ENCODE measurements at places on chromosomes 7 and 10. TPM values are rescaled to one million over a fixed set of nuclear protein-coding genes. Genes with fewer than 3 reads are reported as not detected.

- DNase-seq = peak; percentile 52
Measured at GRCh38 chr7:131692131-131692960, 135.9 kb upstream of the PODXL start.

GRCh38 chr10:132418527-132419416 is 21.8 kb downstream of the PWWP2B start:
- DNase-seq = no peak

GRCh38 chr10:57849691-57850357 is 417.9 kb downstream of the IPMK start:
- DNase-seq = no peak

DNA sequence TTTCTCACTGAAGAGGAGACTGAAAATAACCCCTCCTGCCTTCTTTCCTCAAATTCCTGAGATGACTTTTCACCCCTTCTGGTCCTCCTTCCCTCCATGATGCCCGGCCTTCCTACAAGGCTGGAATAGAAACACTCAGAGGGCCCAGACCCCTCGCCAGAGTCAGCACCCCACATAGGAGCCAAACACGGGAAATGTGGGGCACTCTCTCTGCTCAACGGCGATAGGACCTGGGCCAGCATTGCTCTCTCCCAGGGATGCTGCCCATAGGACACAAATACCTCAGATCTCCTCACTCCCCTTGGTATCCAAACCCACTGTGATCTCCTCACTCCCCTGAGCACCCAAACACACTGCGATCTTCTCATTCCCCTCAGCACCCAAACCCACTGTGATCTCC is 7.4 kb downstream of the CFAP46 start:
- DNase-seq = no peak

DNA sequence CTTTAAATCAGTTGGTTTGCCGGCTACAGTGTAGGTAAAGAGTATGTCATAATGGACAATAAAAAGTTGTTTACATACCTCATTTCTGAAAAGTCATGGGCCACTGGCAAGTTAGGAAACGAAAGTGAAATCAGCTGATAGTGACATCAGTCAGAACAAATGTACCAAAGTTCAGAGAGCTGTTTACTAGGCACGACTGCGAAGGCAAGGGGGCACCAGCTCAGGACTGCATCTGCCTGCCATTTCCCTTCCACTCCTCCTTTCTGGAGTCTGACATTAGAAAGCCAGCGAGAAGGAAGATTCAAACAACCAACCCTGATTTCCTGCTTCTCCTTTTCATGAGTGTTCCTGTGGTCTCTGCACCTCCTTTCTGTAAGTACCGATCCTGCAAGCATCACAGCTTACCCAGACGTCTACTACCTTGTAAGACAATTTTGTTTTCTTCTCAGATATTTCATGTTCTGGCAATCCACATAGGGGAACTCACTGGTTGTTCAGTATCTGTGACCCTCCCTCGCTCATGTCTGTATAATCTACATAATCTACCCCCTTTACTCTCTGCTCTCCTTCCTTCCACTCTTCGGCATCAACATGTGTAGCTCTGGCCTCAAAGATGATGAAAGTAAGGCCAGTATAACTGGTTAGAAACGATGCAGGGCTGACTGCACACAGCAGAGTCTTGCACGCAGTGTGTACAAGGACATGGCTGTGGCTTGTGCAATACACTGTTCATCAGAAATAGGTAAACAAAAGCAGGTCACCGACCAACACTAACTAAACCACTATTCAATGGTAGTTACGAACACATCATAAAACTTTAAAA is at the start of gene TMEM140:
Gene TMEM140, plus strand, starts transcription at position 174 of the 823 bp plus-strand sequence. CDS start 16,370 bp downstream, outside the sequence.
- DNase-seq = peak; percentile 95

GRCh38 chr7:107779647-107780099 is 23.4 kb downstream of the SLC26A3 start:
- DNase-seq = no peak

- no peak for DNase-seq
Measured at GRCh38 chr10:121252756-121253155, 345.5 kb downstream of the FGFR2 start.

DNA sequence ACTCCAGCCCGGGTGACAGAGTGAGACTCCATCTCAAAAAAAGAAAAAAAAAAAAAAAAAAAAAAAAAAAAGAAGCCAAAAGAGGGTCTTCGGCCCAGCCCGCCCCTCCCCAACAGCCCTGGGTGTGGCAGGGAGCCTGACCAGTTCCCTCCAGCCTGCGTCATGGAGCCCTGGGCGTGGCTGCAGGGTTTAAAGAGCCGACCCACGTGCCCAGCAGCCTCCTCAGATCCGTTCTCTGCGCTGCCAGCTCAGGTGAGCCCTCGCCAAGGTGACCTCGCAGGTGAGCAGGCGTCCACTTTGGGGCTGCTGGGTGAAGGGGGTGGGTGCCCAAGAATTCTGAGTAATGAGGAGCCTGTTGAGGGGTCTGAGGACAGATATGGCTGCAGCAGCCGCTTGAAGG is at the start of gene FXYD4:
Gene FXYD4, plus strand, starts transcription at position 219 of the 400 bp plus-strand sequence. CDS start 2,111 bp downstream, outside the sequence.
- no peak for DNase-seq

- DNase-seq = no peak
Measured at GRCh38 chr7:90678986-90679385, 82.9 kb downstream of the CDK14 start.

GRCh38 chr10:44051091-44051490 is 333.8 kb downstream of the CXCL12 start:
- DNase-seq = no peak

- DNase-seq = peak; percentile 18
Measured at GRCh38 chr10:12235796-12236195, 39.8 kb downstream of the CDC123 start.

DNA sequence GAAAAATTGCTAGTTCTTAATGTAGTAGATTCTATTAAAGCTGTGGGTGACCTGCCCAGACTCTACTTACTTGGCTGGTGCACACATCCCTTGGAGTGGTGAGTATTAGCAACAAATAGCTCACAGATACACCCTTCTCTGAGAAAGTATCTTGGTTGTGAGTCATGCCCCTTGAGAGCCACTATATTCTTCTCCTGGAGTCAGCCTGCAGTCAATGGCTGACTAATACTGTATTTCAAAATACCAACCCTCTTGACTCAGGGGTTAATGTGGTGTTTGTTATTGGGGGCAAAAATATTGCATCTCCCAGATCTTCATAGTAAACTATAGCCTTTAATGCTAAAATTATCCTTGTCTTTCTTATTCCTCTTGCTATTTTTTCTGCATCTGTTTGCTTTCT is 354.9 kb downstream of the BMPER start:
- DNase-seq = no peak

GRCh38 chr10:62594093-62594520 is 210.4 kb upstream of the ADO start:
- no peak for DNase-seq

DNA sequence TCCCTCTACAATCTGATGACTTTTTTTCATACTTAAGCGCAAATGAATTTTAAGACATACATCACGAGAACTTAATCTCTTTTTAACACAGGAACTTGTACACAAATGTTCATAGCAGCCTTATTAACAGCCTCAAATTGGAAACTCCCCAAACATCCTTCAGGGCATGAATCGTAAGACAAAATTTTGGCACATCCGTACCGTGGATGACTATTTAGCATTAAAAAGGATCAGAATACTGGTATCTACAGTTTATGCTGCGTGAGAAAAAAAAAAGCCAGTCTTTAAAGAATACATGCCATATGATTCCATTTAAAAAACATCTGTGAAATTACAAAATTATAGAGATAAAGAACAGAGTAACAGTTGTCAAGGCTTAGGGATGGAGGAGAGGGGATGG is 46.8 kb downstream of the PDE1C start:
- DNase-seq = no peak

GRCh38 chr10:103795634-103796270 is 59.6 kb downstream of the SH3PXD2A start:
- DNase-seq = no peak

DNA sequence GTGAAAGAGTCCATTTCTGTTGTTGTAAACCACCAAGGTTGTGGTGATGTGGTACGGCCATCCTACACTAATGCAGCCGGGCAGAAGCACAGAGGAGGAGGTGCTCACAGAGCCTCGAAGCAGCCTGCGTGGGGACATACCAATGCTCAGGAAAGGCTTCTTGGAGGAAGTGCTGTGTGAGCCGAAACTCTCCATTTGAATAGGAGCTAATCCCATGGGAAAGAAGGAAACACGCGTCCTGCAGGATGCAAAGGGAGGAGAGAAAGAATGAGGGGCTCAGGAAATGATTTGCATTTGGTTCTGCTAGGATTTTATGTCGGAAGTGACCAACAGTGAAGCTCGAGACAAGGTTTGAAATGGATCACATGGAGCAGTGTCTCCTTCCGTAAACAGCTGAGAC is 477.9 kb upstream of the ANKRD30A start:
- DNase-seq = no peak

- DNase-seq = no peak
Measured at GRCh38 chr7:47405286-47405904, 176.5 kb downstream of the TNS3 start.

DNA sequence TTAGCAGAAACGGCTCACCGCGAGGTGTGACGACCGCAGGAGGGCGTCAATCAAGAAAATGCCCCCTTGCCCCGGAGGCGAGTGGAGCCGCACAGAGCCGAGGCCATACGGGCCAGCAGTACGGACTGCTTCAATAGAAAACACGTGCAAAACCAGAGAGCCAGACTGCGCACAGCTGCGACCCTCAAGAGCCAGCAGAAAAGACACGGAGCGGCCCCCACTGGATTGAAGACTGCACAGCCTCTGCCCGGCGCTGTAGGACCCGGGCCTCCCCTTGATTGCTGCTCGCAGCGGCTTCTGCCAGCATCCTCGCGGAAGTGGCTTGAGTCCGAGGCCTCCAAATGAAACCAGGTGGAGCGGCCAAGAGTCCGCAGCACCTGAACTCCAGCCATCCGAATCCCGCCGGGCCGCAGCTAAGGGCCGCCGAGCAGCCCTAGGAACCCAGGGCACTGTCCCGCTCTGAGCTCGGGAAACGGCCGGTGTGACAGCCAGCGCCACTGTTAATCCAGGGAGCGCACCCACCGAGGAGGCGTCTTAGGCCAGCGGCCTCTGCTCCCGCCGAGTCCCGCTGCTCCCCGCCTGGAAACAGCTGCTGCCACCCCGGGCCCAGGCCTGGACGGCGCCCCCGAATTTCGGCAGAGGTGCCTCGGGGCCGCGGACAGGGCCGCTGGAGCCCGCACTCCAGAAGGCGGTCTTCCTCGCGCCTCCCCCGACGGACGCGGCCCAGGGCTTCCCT is 660 bp upstream of the HHEX start:
- DNase-seq = no peak

Gene MAT1A
- total RNA-seq = not detected

Gene ARHGAP21
- 67.1 TPM for total RNA-seq

Gene CDHR3
- total RNA-seq = 1.3 TPM

Gene MYH16
- total RNA-seq = 0.13 TPM

Gene MACC1
- total RNA-seq = not detected

Gene KNDC1
- total RNA-seq = not detected

Gene USP54
- total RNA-seq = 5.2 TPM

Gene ECHDC3
- total RNA-seq = 16.7 TPM

Gene PTER
- 8.3 TPM for total RNA-seq

Gene RP9
- 8.2 TPM for total RNA-seq

Gene HMX2
- total RNA-seq = not detected

Gene ENKUR
- total RNA-seq = 0.38 TPM

Gene TMEM106B
- 29.6 TPM for total RNA-seq

Gene FOXI2
- total RNA-seq = not detected

Gene ITGA8
- total RNA-seq = 1.2 TPM

All from dermis microvascular lymphatic vessel endothelial cell (primary cell).